ENCODE measurements at places on chromosomes 11 and 22.
A peak's percentile ranks its signal among the peaks of the same experiment; 100 is the strongest.

GRCh38 chr11:44823006-44823405 lies 96.2 kb downstream of the TSPAN18 start:
- peak; percentile 3 for DNase-seq

DNA sequence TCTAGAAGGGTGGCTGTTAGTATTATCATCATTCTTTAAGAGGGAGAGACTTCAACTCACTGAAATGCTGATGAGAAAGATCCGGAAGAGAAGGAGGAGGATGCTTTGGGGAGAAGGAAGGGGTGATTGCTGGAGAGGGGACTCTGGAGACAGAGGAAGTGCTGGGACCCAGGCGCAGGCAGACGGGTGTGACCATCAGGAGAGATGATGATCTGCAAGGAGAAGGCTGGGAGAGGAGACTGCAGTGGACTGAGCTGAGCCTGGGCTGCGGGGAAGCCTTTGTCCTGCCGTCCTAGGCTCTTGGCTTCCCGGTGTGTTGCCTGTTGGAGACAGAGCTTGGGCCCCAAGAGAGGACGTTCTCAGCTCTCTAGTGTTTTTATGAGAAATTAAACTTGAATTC lies 22.6 kb downstream of the RASD2 start:
- DNase-seq: no peak

- DNase-seq: no peak
Measured at GRCh38 chr22:24413736-24414385, 13.5 kb upstream of the ADORA2A start.

DNA sequence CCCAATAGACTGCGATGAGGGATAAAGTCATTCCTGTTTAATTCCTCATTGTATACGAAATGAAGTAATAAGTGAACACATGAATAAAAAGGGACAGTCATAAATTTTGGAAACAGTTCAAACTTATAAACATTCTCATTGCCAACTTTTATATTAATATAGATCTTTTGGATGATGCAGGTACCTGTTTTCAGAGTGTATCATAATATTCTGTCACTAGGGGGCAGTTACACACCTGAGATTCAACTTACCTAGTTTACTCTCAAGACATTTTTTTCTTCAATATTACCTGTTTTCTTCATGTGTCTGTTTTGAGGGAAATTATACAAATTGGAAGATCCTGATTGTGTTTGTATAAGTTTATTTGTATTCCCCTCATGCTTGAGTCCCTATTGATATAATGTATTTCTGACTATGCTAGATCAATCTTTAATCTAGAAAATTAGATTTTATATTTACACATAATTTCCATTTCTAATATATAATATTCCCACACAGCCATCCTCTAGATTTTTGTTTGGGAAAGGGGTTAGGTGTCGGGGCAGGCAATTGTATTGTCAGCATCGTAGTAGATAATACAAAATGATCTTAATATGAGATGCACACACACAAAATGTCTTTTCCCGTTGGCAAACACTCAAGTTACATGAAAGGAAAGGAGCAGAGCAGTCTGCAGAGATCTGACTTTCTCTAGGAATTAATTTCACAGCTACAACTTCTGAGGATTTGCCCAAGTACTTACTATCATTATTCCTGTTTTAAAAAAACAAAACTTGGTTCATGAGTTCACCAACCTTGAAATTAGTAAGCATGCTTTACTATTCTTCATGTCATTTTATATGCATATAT lies 18.4 kb downstream of the FDX1 start:
- DNase-seq: no peak

DNA sequence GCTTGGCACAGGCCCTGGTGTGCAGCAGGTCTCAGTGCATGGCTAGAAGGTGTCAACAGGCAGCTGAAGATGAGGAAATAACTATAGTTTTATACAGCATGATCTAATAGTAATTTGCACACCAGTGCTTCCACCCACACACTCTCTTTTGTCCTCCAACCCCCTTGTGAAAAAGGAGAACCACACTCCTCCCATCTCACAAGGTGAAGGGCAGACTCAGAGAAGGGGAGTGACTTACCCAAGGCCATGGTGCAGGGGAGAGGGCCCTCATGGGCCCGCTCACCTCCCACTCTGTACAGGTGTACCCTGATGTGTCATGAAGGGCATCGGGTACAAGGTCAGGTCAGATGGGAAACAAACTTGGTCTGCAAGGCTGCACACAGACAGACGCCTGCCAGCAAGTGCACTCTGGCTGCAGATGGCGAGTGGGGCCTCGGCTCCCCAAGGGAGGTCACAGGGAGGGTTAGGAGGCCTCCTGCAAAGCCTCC lies 53.4 kb downstream of the DGCR2 start:
- DNase-seq: no peak
